ENCODE measurements at places on chromosomes 3 and 15.

DNA sequence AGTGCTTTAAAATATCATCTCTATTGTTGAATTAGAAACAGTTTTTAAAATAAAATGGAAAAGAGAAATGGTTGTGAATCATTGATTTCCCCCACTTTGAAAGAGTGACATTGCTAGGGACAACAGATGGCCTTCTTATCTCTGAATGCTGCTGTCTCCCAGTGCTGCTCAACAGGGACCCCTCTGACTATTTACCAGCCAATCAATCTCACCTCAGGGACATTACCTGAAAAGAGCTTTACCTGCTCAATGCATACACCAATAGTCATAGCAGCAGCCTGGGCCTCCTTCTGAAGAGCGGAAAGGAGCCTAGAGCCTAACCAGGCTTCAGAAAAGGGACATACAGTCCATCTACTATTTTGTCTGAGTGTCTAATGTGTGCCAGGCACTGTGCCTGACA lies 162.8 kb downstream of the CGGBP1 start:
- DNase-seq: no peak

GRCh38 chr3:103388214-103388613 lies 953.4 kb downstream of the ZPLD1 start:
- DNase-seq: no peak

GRCh38 chr3:72380193-72380592 lies 468.1 kb downstream of the SHQ1 start:
- no peak for DNase-seq

GRCh38 chr15:79102595-79102994 lies 12.0 kb upstream of the RASGRF1 start:
- DNase-seq: no peak

GRCh38 chr3:196886144-196886543 lies 18.4 kb downstream of the SENP5 start:
- no peak for DNase-seq

- DNase-seq: no peak
These were observed 107.9 kb downstream of the ATG7 start for GRCh38 chr3:11379824-11380701.

- DNase-seq: no peak
These were observed 76.0 kb upstream of the DCBLD2 start for GRCh38 chr3:98977520-98977919.

- no peak for DNase-seq
These were observed 5.6 kb downstream of the SPSB4 start for GRCh38 chr3:141056751-141057171.

Data from stimulated activated CD4-positive, alpha-beta T cell treated with anti-CD3 and anti-CD28 coated beads, Interleukin-12 subunit alpha, Interleukin-12 subunit beta, amount 100 ng/mL, for 24 hours (primary cell).